ENCODE measurements at places on chromosomes 13 and 19.

GRCh38 chr13:29561918-29562317 is 33.6 kb downstream of the SLC7A1 start:
- no peak for DNase-seq

DNA sequence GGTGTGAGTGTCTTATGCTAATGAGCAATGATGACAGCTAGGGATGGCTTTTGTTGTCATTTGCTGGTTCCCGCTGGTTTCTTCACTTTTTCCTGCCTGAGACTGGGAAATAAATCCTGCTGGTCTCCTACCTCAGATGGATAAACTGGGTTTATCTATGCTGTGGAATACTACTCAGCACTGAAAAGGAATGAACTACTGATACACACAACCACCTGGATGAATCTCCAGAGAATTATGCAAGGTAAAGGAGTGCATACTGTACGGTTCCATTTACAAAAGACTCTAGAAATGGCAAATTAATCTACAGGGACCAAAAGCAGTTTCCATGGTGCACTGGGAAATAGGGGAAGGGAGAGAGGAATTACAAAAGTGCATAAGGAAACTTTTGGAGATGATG is 41.2 kb upstream of the UBE2L5 start:
- DNase-seq = no peak

- no peak for DNase-seq
These were observed 259.9 kb downstream of the SLITRK1 start for GRCh38 chr13:83622422-83622784.

DNA sequence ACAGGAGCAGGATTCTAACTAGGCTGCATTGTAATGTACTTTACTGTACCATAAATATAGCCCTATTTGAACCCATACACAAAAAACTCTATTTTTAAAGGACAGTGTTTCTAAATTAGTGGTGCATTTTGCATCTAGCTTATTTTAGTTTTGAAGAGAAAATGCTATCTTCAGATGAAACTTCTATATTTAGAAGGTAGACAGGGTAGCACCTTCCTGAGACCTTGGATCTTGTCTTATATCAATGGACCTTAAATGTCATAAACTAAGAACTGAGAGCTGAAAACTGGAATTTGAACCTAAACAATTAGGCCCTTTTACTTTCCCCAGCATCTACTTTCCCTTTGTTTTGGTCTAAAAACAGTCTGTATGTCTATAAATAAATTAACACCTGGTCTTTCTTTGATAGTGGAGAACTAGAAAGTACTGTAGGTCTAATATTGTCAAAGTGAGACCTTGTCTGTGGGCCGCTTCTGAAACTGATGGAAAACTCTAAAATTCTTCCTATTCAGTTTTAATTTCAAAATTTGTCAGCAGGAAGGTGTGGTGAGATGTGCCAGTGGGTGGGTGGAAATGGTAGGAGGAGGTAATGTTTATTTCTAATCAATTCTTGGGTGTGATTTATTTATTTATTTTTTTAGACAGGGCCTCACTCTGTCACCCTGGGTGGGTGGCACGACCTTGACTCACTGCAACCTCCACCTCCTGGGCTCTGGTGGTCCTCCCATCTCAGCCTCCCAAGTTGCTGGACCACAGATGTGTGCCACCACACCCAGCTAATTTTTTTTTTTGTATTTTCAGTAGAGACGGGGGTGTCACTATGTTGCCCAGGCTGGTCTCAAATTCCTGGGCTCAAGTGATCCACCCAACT is 10.1 kb downstream of the COG3 start:
- DNase-seq = no peak

DNA sequence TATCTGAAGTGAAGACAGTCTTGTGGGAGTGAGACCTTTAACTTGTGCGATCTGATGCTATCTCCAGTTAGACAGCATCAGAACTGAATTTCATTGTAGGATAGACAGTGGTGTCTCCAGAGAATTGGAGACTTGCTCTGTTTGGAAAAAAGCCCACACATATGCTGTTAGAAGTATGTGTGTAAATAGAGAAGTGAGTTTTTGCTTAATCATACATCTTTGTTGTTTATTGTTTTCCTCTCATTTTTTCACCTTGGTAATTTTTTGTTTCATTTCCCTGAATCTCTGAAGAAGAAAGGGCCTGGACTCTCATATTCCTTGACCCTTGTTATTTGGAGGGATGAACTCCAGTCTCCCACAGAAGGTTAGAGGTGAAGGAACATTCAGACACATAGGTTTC is 21.8 kb downstream of the FPR3 start:
- no peak for DNase-seq

GRCh38 chr19:37991841-37992248 is 84.8 kb downstream of the SIPA1L3 start:
- DNase-seq = no peak

DNA sequence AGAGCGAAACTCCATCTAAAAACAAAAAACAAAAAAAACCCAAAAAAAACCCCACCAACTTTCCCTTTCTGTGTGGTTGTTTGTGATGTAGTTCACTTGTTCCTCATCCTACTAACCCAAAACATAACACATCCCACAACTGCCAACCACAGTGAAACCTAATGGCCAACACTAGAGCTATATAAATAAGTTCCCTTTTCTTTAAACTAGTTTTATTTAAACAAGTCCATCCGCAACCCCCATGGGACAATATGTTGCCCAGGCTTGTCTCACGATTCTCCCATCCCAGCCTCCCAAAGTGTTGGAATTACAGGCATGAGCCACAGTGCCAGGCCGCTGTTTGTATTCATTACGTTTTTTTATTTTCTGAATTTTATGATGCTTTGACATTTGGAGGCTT is 71.2 kb upstream of the ADGRE5 start:
- DNase-seq = no peak

GRCh38 chr19:2543463-2544442 is 67.8 kb downstream of the GADD45B start:
- DNase-seq = peak; percentile 44

GRCh38 chr19:49957262-49957915 is 3.6 kb downstream of the SIGLEC11 start:
- no peak for DNase-seq

- DNase-seq = no peak
These were observed 64.2 kb downstream of the ARHGAP35 start for GRCh38 chr19:46924874-46925547.

GRCh38 chr13:105817498-105817897 is 718.0 kb downstream of the EFNB2 start:
- DNase-seq = no peak
